Stimulated activated CD8-positive, alpha-beta memory T cell treated with anti-CD3 and anti-CD28 coated beads, Interleukin-4, amount 100 ng/mL, for 1 hour (primary cell): ENCODE measurements at places on chromosomes 2 and 18.

DNA sequence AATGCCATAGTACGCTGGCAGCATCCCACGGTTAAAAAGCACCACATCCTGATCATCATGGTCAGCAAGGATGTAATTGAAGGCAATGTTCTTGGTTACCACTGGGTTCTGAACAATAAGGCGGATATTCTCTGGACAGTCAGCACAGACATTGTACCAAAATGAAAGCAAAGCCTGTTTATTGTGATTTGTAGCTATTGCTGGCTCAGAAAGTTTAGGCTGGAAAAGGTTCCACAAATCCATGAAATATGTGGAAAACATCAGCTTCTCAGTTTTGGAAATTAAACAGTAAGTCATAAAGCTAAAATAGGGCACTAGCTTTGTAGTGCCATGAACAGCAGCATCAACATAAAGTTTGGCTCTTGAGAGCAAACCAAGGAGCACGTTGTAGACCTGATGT, 52.2 kb downstream of the C2orf74 start:
- DNase-seq, result no peak

DNA sequence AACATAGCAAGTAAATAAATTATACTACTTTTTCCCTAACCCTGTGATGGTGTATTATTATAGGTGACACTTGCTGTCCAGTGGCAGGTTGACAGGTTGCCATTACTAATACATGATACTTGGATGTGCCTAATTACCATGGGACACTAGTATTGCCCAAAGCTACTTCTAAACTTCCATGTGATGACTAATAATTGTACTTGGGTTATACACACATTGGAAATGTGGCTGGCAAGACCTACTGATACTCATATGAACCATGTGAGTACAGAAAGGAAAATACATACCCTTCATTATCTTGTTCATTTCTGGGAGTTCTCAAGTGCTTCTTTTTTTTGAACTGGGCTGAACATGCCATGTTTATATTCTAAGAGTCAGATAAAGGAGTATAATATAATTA, 156.4 kb downstream of the IKZF2 start:
- no peak for DNase-seq

DNA sequence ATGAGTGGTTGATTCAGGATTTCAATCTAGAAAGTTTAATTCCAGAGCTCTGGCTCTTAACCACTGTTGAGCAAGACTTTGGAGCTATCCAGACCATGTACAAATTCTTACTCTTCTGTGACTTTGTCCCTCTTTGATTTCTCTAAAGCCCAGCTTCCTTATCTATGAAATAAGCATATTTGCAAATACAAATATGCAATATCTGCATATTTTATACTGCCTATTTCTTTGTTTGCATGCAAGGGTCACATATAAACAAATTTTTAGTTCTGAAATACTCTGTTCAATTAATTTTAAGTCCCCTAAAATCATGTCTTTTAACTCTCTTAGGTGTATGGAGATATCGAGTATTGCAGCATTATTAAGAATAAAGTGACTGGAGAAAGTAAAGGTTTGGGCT, 5.5 kb downstream of the RBM45 start:
- DNase-seq, result no peak

DNA sequence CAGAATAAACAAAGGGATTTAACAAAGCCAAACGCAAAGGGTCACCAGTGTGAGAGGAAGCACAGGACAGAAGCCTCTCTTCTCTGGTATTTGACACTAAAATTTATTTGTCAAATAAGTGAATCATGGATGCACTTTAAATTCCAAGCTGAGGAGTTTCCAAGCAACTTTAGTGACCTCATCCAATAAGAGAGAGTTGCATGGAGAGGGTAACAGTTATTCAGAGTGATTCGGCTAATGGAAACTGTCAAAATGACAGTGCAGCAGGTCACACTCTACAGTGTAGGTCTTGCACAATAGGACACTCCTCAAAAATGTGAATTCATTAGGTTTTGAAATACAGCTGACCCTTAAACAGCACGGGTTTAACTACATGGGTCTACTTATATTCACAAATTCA, 103.9 kb upstream of the ACVR1C start:
- no peak for DNase-seq

DNA sequence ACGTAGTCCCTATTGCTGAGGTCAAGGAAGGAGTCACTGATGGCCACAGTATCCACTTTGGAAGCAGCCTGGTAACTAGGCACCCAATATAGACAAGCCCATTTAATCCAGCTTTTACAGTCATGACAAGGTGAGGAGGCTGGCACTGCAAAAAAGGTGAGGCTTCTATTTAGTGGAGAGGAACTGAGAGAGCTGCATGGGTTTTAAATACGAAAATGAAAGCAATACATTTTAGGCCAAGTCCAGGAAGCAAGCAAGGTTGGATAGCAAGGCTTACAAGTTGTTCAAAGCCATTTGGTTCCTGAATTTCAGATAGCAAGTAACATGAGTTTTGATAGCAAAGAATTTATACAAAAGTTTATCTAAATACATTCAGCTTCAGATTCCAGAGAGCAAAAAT, 80.4 kb downstream of the SGPP2 start:
- no peak for DNase-seq

DNA sequence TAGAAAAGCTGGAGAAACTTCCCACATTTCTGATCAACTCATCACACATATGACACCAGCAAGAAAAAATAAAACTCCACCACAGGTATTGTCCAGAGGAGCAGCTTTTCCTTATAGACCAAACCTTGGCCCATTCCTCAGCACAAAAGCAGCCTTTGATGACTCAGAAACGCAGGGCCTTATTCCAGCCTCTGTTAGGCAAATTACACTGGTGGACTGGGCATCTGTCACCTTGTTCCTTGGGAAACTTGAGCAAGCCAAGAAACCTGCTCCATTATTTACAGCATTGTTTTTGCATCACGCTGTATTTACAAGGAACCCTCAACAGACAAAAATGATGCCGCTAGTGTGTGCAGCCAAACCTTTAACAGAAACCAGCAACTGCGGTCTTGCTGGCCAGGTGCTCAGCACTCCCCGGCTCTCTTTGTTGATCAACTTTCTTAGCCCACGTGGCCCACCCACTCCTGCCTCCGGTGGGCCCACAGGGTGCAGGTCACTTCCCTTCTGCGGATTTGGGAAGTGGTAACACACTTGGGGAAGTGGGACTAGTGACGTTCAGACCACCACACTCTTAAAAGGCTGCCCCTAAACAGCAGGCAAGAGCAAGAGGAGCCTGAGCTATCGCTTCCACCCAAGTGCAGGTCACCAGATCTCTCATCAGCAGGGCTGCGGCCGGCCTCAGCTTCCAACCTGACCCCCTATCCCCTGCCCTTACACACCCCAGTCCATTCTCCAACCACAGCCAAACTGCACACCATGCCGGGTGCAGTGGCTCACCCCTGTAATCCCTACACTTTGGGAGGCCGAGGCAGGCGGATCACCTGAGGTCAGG, 1.5 kb downstream of the AP1S3 start:
- DNase-seq, result no peak

GRCh38 chr2:25165992-25166875, 2.1 kb downstream of the POMC start:
- no peak for DNase-seq

- no peak for DNase-seq
Observed at GRCh38 chr2:51031021-51031780, 731 bp downstream of the NRXN1 start.

GRCh38 chr2:143526498-143526897, 397.3 kb downstream of the ARHGAP15 start:
- no peak for DNase-seq

DNA sequence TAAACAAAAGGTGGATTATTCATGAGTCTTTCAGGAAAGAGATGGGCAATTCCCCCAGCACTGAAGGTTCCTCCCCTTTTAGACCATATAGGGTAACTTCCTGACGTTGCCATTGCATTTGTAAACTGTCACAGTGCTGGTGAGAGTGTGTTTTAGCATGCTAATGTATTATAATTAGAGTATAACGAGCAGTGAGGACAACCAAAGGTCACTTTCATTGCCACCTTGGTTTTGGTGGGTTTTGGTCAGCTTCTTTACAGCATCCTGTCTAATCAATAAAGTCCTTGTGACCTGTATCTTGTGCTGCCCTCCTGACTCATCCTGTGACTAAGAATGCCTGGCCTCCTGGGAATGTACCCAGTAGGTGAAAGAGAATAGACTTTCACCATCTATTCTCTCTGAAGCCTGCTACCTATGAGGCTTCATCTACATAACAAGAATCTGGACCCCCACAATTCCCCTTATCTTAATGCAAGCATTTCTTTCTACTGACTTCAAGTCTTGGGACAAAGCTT, 148.7 kb downstream of the CABLES1 start:
- DNase-seq, result no peak

GRCh38 chr18:10299643-10300042, 154.8 kb upstream of the APCDD1 start:
- no peak for DNase-seq

DNA sequence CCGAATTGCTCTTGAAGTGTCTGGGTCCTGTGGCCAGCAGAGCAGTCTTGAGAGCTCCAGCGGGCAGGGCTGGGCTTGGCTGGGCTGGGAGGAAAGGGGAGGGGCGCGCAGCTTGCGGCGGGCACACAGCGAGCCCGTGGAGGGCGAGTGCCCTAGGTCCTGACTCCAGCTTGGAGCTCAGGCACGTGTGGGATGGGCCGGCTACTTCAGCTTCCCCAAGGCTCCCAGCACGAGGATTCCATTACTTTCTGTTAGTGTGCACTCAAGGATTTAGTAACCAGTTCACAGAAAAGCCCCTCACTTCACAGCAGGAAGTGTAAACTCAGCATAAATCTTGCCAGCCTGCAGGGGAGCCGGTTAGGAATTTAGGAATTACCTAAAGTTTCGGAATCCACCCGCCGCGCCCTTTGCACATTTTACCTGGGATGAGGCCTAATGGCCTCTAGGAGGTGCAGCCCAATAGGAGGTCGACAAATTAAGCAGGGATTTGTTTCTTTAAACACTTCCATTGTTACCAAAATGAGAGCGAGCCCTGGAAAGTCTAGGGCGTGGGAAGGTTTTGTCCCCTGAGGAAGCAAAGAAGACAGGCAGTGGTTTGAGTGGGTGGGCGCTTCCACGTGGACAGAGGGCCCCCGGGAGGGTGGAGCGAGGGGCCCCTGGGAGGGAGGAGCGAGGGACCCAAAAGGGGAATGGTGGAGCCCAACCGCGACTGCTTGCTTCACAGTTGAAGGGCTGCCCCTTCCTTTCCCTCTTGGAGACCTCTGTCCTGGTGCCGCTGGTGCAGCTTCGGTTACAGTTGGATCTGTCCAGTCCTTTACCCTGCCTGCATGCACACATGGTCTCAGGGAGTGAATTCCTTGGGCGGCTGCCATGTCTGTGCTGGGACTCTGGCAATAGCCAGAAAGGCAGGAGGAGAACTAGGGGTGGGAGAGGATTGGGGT, 93.3 kb downstream of the CTAGE1 start:
- DNase-seq, result no peak

GRCh38 chr2:207765547-207765946, 4.2 kb downstream of the FZD5 start:
- no peak for DNase-seq

DNA sequence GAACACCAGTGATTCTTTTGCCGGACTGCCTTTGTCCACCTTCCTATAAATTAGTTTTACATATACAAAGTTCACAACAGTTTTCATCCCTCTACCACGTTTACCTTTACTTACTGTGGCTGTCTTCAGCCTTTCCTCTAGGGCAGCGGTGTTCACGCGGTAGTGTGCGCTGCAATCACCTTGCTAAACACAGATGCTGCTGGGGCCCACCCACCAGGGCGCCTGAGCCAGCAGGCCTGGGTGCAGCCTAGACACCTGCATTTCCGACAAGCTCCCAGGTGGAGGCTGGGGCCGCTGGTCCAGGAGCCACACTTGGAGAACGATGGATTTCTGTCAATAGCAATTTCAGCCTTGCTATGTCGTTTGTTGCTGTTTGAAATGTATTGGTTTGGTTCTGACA, 83.1 kb downstream of the NDUFA10 start:
- no peak for DNase-seq

- DNase-seq, result no peak
Observed at GRCh38 chr2:174327841-174328113, 7.0 kb upstream of the SP9 start.

DNA sequence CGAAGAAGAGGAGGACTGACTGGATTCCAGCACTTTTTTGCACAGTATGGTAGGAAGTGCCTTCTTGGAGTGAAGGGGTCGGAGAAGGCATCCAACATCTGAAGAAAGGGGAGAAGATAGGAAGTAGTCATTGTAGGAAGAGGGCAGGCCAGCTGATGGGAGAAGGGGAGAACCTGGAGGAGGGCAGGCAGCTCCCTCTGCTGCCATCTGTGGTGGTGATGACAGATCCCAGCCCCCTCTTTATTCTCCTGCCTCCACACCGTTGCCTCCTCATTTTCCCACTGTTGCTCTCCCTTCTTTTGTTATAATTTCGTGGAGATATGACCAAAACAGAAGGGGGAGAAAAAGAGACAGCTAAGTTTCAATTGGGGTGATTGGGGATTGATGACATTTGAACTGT, 2.9 kb upstream of the SCYGR2 start:
- no peak for DNase-seq

DNA sequence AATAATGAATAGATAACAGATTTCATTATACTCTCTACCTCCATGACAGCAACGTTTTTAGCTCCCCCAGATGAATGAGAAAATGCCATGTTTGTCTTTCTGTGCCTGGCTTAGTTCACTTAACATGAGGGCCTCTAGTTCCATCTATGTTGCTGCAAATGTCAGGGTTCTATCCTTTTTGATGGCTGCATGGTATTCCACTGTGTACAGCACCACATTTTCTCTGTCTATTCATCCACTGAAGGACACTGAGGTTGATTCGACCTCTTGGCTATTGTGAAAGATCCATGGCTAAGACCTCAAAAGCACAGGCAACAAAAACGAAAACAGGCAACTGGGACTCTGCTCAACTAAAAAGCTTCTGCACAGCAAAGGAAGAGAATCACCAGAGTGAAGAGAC, 264.6 kb downstream of the HDAC4 start:
- no peak for DNase-seq

DNA sequence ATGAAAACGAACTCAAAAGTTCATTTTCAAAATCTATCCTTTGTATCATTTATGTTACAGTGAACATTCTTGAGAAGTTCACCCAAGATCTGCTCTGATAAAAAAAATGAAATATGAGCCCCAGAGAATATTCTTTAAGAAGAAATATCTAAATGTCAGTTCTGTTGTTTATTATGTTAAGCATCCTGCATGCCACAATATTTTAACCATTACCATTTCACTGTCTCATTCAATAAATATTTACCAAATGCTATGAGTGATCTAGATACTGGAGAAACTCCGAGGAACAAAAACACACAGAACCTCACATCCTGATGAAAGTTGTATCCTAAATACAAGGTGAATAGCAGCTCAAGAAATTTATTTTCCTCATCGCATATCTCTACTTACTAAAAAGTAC, 170.2 kb downstream of the ZNF385B start:
- DNase-seq, result no peak

- no peak for DNase-seq
Observed at GRCh38 chr2:236915186-236915585, 170.5 kb upstream of the COPS8 start.
